ENCODE measurements at places on chromosomes 2 and 18. TPM values are rescaled to one million over a fixed set of nuclear protein-coding genes. Genes with fewer than 3 reads are reported as not detected.

DNA sequence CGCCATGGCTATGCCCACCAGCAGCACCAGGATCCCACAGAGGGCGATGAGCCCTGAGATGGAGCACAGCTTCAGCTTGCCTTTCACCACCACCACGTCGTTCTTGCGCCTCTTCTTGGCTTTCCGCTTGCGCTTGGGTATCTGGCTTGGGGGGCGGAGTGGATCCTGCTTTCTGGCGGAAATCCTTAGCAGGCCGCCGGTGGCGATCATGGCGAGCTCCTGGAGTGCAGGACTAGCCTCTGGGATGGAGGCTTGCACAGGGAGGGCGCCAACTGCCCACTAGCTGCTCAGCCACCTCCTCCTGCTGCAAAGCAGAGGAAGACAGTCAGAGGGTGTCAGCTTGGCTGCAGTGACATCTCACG, 3.5 kb downstream of the TMEM200C start:
- DNase-seq = no peak

The RAD51AP2 gene
- total RNA-seq = 0.26 TPM

The ING5 gene
- 32.9 TPM for total RNA-seq

GRCh38 chr2:198374375-198375082, 570.1 kb downstream of the PLCL1 start:
- peak; percentile 18 for DNase-seq

DNA sequence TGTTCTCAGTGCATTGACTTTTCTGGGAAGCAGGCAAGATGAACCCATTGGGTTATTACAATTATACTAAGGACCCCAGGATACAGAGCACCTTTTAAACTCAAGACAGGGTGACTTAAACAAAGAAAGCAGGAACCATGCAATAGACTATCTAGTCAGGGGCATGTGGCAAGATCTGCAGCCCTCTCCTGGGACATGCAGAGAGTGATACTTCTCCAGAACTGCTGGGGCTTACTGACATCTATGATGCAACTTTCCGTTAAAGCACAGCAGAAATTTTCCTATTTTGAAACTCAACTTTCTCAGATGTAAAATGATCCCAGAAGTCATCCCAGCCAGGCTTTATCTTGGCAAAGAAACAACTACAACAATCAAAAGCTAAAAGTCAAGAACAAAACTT, 162.2 kb upstream of the HNMT start:
- DNase-seq = no peak

GRCh38 chr18:39701055-39701783, 2135.6 kb upstream of the CELF4 start:
- DNase-seq = no peak

GRCh38 chr2:234679301-234679740, 182.4 kb upstream of the ARL4C start:
- DNase-seq = no peak

GRCh38 chr2:218152777-218153176, 14.0 kb downstream of the CXCR1 start:
- DNase-seq = no peak

The RAX gene
- not detected for total RNA-seq

- DNase-seq = no peak
Observed at GRCh38 chr2:201904538-201905420, 98.4 kb downstream of the CDK15 start.

The SGO2 gene
- 18.0 TPM for total RNA-seq

GRCh38 chr2:1751767-1752725, 7.7 kb upstream of the PXDN start:
- DNase-seq = no peak

The GREB1 gene
- total RNA-seq = 9.1 TPM

The ATL2 gene
- total RNA-seq = 103 TPM

- no peak for DNase-seq
Observed at GRCh38 chr2:191171286-191171685, 20.5 kb upstream of the STAT4 start.

DNA sequence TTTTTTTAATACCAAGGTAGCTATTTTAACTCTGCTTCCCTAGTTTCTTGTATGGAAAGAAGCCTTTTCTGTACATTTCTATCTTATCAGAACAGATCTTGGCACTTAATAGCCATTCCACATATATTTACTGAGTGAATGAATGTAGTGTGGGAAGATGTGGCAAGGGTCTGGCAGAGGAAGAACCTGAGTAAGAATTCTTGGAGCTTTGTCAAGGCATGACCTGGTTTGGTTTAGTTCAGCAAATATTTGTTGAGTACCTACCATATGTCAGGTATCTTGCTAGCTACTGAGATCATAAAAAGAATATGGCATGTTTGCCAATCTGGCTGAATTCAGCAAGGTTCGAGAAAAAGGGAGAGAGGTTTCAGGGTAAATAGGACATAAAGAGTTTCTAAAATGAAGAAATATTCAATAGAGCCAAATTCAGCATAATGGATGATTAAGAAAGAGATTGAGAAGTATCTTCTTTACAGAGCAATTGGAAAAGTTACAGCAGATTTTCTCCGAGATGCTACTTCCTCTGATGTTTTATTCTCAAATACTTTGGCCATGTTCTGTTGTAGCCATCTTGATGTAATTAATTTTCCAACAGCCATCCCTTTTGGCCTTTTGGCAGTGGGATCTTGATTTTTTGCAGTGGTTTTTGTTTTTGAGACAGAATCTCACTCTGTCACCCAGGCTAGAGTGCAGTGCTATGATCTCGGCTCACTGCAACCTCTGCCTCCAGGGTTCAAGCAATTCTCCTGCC, 21.7 kb upstream of the MEP1B start:
- no peak for DNase-seq

DNA sequence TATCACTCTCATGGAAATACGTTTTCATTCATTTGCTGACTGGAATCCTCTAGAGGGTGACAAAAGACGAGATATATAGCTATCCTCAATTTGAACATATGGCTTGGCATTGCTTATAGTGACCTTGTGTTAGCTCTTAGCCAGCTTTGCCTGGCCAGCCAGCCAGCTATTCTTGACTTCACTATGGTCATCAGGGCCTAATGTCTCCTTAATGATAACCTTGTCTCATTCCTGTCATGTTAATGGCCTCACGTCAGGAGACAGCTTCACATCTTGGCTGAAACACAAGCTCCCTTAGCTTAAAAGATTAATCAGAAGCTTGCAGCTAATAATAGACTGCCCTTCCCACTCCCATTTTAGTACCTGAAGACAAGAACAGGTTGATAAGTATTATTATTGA, 1517.5 kb upstream of the PIK3C3 start:
- no peak for DNase-seq

- DNase-seq = no peak
Observed at GRCh38 chr2:181602017-181602416, 54.9 kb downstream of the CERKL start.

- peak; percentile 56 for DNase-seq
Observed at GRCh38 chr2:65834771-65835475, 402.5 kb upstream of the SPRED2 start.

DNA sequence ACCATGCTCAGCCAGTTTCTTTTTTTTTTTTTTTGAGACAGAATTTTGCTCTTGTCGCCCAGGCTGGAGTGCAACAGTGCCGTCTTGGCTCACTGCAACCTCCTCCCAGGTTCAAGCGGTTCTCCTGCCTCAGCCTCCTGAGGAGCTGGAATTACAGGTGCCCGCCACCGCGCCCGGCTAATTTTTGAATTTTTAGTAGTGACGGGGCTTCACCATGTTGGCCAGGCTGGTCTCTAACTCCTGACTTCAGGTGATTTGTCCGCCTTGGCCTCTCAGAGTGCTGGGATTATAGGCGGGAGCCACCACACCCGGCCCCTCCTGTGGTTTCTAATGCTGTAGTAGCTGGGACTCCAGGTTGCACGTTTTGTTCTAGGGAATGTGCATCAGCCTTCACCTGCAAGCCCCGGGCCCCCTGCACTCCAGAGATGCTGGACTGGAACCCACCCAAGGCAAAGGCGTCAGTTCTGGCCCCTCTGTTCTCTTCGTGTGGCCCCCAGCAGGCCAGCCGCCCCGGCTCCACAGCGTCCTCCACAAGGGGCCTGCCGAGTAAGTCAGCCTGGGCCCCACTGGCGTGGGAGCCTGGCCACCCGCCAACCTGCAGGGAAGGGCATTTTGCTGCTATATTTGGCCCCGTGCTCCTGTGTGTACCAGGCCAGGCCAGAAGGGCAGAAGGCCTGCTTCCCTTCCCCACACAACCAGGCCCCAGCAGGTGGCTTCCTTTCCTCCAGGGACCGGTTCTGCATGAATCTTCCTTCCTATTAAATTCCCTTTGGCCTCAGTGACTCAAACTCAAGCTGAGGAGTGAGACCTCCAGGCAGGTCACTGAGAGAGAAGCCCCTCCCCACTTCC, 25.7 kb upstream of the B3GNT7 start:
- DNase-seq = no peak

GRCh38 chr2:215751911-215752272, 261.5 kb downstream of the MREG start:
- no peak for DNase-seq

- no peak for DNase-seq
Observed at GRCh38 chr2:205686056-205686782, 3.9 kb downstream of the NRP2 start.

The CNGA3 gene
- 0.85 TPM for total RNA-seq

DNA sequence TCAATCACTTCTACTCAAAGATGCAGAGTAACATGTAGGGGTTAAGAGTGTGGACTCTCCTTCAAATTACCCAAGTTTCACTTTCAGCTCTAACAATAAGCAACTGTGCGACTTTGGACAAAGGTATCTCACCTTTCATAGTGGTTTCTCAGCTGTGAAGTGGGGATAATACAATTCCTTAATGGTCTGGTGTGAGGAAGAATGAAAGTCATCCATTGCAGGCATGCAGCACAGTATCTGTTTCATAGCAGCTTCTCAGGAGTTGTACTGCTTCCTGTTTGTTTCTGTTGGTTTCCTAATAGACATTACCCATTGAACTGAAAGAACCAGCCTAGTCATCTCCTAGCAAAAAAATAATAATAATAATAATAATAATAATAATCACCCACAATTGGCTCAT, 74.4 kb downstream of the DDX18 start:
- no peak for DNase-seq

The REG1B gene
- total RNA-seq = not detected

Measured in urinary bladder (tissue), 4 donors.